Activated CD4-positive, alpha-beta T cell treated with anti-CD3 and anti-CD28 coated beads for 1 hour (primary cell): ENCODE measurements at places on chromosomes 4 and X.

- DNase-seq, result no peak
Observed at GRCh38 chrX:39891781-39892180, 206.0 kb downstream of the BCOR start.

DNA sequence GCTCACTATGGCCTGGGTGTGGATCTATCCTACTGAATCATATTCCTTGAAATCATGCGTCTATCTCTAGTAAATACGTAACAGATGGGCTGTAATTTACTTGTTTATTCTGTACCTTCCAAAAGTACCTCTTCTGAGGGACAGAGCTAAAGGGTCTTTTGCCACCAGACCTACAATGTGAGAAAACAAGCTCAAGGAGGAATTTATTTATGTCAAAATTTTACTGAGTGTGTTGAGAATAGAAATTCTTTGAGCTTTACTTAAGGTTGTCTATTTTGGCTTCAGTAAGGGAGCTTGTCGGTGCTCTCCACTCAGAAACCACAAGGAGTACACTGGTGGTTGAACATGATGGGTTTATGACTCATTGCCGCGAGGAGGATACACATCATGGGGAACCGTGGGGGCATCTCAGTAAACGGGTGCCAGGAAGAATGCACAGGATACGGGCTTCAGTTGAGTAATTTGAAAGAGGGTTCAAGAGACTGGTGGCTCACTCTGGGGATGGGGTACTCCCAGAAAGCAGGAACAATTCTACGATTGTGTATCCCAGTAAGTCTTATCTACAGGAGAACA, 3.0 kb downstream of the ANK2 start:
- DNase-seq, result no peak

- no peak for DNase-seq
Observed at GRCh38 chr4:6391186-6391851, 81.1 kb downstream of the PPP2R2C start.

GRCh38 chr4:141497627-141498026, 138.8 kb upstream of the IL15 start:
- no peak for DNase-seq

DNA sequence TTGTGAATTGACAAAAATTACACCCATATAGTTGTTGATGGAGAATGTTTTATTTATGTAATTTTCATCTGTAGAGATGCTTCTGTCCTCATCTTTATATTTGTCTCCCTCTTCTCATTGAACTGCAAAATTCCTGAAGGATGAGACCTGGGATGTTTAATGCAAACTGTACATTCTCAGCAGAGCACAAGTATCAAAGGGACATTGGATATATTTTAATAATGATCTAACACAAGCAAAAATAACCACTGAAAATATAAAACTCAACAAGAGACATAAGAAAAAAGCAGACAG, 28.6 kb downstream of the UGDH start:
- no peak for DNase-seq

- DNase-seq, result no peak
Observed at GRCh38 chrX:124228849-124229248, 103.6 kb upstream of the TEX13D start.

GRCh38 chrX:40504801-40505605, 75.8 kb upstream of the ATP6AP2 start:
- DNase-seq, result no peak
